ENCODE measurements at places on chromosomes 13 and 19.
A peak's percentile ranks its signal among the peaks of the same experiment; 100 is the strongest.

DNA sequence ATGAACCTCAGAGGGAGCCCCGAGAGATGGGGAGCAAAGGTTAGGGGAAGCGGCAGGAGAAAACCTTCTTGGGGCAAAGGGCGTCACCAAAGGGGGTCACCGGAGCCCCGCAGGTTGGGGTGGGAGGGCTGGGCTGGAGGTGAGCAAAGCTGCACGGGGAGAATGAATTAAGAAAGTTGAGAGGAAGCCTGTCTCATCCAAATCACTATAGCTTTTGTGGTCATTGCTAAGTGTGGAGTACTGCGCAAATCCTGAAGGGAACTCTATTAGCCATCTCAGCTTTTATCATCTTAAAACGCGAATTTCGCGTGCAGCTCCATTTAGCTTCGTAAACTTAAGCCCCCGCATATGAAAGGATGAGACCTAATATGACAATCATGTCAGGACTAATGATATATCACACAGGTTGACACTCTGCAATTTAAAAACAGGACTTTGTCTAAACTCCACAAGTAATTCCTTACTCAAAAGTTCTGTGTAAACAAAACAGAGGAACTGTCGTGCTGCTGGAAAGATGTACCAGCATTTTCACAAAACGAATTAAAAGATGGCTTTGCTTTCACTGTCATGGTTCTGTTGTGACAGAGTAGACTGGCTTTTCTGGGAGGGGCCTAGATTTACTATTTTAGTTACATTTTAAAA, 631 bp downstream of the LACC1 start:
- no peak for DNase-seq

DNA sequence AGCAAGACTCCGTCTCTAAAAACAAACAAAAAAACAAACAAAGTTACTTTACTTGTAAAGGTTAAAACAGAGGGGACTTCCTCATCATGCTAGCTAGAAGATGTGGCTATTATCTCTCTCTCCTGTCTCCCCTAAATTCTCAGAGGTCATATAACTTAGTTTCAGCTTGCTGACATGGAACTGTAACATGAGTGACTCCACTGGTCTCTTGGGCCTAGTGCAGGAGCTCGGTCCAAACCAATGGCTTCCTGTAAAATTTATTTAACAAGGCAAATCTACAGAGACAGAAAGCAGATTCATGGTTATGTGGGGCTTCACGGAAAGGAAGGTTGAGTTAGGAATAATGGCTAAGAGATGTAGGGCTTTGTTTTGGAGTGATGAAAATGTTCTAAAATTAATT, 9.5 kb upstream of the KASH5 start:
- DNase-seq: no peak

GRCh38 chr19:29311191-29311790, 98.3 kb upstream of the UQCRFS1 start:
- DNase-seq: no peak

- DNase-seq: peak; percentile 30
These were observed 14.1 kb upstream of the PCDH8 start for GRCh38 chr13:52862358-52863206.

DNA sequence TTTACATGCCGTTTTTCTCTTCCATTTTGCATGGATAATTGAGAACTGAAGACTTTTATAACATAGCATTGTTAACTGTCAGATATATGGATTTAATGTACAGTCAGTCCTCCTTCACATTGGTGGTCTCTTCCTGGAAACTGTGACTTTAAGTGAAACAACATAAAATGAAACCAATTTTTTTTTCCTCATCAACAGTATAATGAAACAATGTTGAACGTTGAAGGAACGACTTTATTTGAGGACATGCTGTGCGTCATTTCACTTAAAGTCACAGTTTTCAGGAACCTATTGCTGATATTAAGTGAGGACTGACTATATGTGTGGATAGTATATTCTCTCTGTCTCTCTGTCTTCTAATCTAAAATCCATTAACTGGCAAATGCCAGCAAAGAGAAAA, 54.8 kb downstream of the COG3 start:
- DNase-seq: no peak

- no peak for DNase-seq
These were observed 22.1 kb downstream of the UPF1 start for GRCh38 chr19:18853755-18854427.

GRCh38 chr19:29372091-29372415, 153.7 kb upstream of the VSTM2B start:
- no peak for DNase-seq

- DNase-seq: no peak
These were observed 2.3 kb upstream of the ZNF865 start for GRCh38 chr19:55603115-55603514.

GRCh38 chr13:51970349-51970748, 40.9 kb downstream of the ATP7B start:
- no peak for DNase-seq

GRCh38 chr19:37654629-37655300, 500 bp downstream of the ZFP30 start:
- DNase-seq: no peak

DNA sequence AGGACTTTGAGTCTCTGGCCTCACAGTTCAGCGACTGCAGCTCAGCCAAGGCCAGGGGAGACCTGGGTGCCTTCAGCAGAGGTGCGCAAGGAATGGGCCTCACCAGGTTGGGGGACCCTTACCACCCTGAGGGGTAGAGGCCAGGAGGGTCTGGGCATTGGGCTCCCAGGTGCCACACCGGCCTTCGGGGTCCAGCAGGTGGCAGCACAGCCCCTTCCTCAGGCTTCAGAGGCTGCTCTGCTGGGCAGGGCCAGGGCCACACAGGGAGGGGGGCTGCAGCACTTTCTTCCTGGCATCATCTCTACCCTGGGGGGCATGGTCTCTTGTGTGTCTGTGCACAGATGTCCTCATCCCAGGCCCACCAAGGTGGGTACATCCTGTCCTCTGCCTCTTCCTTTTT, 12.9 kb downstream of the PIN1 start:
- peak; percentile 22 for DNase-seq

- DNase-seq: peak; percentile 49
These were observed 4.9 kb upstream of the ZSWIM4 start for GRCh38 chr19:13790354-13790753.

DNA sequence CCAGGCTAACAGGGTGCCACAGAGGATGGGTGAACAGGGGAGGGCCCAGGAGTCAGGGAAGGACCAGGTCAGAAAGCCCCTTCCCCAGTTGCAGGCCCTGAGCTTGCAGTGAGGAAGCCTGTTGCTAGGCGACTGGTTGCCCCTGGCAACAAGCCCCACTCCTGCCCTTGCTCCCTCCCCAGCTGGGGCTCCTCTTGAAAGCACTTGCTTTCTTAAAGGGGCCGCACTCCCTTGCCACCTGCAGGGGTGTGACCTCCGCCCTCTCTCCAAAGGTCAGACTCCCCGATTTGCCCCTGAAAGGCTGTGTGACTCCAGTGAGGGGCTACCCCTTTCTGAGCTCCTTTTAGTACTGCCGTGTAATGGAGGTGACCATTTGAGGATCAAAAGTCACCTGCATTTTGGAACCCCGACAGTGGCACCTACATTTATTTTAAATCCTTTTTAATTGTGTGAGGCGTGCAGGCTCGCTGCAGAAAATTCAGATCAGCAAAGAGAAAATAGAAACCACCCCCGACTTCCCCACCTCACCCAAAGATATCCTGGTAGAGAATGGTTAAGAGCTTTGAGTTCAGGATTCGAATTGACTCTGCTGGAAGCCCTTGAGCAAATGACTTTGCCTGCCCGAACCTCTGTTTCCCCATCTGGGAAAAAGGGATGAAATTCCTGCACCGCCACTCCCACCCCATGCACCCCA, 4.8 kb downstream of the FCHO1 start:
- DNase-seq: peak; percentile 93

- no peak for DNase-seq
These were observed 47.0 kb upstream of the RAP2A start for GRCh38 chr13:97386801-97387484.

DNA sequence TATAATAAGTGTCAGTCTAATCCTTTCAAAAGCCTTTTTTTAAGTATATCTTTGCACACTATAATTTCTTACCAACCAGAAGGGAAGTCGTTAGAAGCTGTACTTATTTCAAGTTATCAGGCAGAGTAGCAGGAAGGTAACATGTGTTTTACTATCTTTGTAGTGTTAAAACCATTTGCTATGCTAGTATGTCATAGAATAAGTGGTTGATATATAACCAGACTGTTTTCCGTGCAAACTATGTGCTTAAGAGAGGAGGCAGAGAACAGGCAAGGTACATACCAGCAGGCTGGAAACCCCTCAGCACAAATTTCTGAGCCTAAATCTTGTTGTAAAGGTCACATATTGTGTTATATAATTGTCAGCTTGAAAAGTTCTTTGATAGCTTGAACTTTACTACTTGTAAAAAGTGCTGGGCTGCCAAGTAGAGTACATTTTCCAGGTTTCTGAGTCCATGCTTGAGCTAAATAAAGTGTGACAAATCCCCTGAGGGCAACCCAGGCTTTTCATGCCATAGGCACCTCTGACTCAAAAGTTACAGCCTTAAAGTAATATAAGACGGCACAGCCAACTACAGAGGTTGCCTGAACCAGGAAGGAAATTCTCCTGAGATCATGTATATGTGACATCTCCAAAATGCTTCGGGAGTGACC, 1297.4 kb downstream of the PCDH9 start:
- DNase-seq: no peak

GRCh38 chr13:96996886-96997285, 2.6 kb upstream of the OXGR1 start:
- DNase-seq: no peak

DNA sequence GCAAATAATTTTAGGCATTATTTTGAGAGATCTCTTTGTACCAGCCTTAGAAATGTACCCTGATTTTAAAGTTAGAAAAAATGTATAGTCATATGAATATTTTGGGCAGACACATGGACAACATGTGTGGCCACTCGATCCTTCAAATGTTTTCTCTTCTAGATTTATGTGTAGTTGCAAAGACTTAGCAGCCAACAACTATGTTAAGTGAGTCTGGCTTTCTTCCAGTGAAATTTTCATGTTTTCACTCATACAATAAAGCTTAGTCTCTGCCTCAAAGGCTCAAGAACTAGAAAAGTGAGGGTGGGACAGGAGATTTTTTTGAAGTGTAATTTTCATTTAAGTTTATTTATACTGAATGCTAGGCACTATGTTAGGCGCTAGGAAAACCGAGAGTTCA, 207.7 kb upstream of the DACH1 start:
- no peak for DNase-seq

- no peak for DNase-seq
These were observed 173.9 kb downstream of the FLT1 start for GRCh38 chr13:28320884-28321574.

- no peak for DNase-seq
These were observed 42.5 kb downstream of the CELF5 start for GRCh38 chr19:3266792-3267514.

DNA sequence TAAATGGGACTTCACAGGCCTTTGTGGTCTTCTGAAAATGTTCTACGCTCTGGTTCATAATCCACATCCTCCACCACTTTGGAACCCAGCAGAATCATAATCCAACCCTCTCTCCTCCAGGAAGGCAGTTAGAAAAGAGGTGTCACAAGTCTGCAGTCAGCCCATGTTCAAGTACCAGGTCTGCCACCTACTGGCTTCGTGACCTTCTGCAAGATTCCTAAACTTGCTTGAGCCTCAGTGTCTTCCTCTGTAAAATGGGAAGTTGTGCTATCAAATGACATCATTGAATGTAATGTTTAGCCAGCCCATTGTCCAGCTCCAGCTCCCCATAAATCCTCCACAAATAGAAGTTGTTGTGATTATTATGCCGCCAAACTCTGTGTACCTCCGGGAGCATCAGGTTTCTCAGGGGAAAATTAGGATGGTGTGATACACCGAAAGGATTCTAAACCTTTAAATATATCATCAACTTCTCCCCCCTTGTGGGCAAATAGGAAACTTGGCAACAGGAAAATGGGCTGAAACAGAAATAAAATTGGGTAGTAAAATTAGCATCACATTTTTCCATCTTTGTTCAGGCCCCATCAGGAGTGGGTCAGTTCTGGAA, 109.7 kb downstream of the NUFIP1 start:
- DNase-seq: peak; percentile 62

DNA sequence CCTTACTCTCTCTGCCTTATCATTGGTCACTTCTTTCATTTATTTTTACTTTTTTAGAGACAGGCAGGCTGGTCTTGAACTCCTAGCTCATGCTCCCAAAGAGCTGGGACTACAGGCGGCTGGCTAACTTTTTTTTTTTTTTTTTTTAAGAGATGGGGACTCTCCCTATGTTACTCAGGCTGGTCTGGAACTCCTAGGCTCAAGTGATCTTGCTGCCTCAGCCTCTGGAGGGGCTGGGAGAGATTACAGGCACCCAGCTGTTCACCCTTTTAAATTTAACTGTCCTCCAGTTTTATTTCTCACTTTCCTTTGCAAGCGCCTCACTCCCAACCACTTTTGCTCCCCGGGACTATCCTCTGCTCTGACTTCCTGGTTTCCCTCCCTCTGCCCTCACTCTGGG, 5.6 kb upstream of the CLDN10 start:
- DNase-seq: no peak

- peak; percentile 98 for DNase-seq
These were observed 236.0 kb downstream of the PCDH9 start for GRCh38 chr13:66994097-66994496.

- DNase-seq: no peak
These were observed 14.0 kb upstream of the KPTN start for GRCh38 chr19:47497821-47498520.

DNA sequence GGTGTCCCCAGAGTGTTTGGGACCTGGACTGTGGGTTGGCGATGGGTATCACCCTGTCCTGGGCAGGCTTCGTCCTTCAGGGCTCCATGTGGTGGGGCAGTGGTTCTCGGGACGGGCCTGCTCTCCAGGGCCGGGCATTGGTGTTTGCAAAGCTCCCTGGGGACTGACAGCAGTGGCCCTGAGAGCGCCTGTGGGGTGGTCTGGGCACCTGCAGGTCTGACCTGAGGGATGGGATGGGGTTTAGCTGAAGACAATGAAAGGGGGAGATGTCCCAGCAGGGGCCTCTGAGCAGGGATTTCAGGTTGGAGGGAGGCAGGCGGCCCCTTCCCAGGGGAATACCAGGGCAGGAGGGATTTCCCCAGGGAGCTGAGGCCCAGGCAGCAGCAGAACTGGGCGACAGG, 68.3 kb upstream of the MCF2L start:
- no peak for DNase-seq

- no peak for DNase-seq
These were observed 267.1 kb downstream of the KLF5 start for GRCh38 chr13:73325723-73326558.

GRCh38 chr19:56839652-56840450, 675 bp downstream of the PEG3 start:
- no peak for DNase-seq

DNA sequence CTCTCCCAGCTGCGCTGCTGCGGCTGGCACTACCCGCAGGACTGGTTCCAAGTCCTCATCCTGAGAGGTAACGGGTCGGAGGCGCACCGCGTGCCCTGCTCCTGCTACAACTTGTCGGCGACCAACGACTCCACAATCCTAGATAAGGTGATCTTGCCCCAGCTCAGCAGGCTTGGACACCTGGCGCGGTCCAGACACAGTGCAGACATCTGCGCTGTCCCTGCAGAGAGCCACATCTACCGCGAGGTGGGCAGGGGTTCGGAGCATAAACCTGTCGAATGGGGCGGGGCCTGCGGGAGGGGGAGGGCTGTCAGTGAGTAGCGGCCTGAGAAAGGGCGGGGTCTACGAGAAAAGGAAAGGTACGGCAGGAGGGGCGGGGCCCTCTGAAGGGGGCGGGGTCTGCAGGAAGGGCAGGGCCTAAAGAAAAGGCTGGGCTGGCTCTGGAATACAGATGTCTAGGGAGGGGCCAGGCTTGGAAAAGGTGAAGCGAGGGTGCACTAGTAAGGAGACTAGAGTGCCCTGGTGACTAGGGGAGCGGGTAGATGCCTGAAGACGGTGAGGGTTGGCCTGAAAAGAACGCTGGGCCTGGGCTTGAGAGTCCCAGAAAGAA, 3.6 kb downstream of the CD37 start:
- DNase-seq: peak; percentile 55

GRCh38 chr13:38872693-38873092, 117.9 kb downstream of the STOML3 start:
- peak; percentile 72 for DNase-seq

Data from NAMALWA (cell line).